Stimulated activated CD4-positive, alpha-beta T cell treated with anti-CD3 and anti-CD28 coated beads, Interleukin-15, amount 100 ng/mL, for 1 hour (primary cell): ENCODE measurements at places on chromosomes 13 and 19.

DNA sequence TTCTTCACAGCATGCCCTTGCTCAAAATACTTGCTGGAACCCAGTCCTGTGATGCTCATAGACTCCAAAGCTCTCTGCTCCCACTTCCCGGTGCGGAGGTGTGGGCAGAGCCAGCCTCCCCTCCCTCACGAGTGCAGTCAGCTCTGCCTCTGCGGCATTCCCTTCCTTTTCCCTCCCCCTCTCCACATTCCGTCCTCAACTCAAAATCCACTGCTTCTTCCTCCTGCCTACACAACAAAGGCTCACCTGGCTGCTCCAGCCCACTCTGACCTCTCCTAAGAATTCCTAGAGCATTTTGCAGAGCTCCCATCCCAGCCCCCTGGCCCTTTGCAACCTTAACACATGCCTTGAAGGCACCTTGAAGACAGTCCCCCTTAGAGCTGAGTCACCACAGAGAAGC, 527.9 kb downstream of the MYO16 start:
- DNase-seq = no peak

GRCh38 chr19:28075229-28075628, 1137.7 kb downstream of the UQCRFS1 start:
- no peak for DNase-seq

- no peak for DNase-seq
Observed at GRCh38 chr13:76792731-76793347, 93.4 kb downstream of the KCTD12 start.

DNA sequence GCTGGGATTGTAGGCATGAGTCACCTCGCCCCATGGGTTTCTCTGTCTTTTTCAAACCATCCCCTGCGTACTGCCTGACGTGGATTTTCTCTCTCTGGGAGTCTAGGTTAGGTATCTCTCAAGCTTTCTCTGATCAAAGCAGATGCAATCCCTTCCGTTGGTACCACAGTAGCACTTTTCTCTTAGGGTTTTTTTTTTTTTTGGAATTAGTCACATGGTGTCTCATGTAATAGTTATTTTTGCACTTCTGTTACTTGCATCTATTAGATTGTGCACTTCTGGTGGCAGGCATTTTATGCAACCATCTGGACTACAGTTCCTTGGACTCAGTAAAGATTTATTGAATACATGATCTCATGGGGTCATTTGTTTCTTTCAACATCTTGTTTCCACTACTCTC, 72.1 kb downstream of the GPC6 start:
- no peak for DNase-seq

DNA sequence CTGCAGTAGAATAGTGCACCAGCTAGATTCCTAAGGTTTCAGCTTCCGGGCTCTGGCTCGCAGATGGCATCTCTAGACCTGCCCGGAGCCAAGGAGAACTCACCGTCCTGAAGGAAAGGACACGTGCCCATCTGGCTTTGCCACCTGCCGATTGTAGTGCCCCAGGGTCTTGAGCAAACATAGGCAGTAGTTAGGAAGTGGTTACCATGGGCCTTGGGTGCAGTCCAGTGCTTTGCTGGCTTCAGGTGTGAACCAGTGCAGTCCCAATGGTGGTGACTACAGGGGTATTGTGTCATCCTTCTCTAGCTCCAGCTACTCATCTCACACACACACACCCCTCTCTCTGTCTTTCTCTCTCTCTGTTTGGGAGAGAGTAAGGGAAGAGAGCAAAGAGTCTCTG, 61.4 kb upstream of the TEX29 start:
- DNase-seq = no peak

GRCh38 chr19:16428372-16429036, 43.3 kb downstream of the EPS15L1 start:
- no peak for DNase-seq
